ENCODE measurements at places on chromosomes 4 and X. TPM values are rescaled to one million over a fixed set of nuclear protein-coding genes. Genes with fewer than 3 reads are reported as not detected.
A peak's percentile ranks its signal among the peaks of the same experiment; 100 is the strongest.

The ARHGAP36 gene
- not detected for total RNA-seq

DNA sequence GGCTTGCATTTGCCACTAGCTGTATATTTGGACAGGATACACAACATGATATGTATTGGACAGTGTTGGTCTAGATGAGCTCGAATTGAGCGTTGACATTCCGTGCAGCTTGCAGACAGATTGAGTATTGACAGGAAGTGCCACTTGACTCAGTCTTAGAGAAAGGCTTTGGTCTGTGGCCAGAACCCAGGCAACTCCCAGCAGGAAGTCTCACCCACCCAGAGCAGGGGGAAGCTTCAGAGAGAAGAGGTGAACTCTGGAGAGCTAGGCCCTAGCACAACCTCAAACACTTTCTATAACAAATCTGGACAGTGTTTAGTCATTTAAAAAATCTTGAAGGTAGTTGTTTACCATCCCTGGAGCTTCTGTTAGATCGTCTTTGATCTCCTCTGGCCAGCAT is 280.5 kb downstream of the FBXW7 start:
- peaks cover 4% of the 10 kb centered on the region for H3K4me1 ChIP-seq
- H3K27ac ChIP-seq, result no peak overlapping the region
- H3K27me3 ChIP-seq, result no peaks in the 10 kb centered on the region

DNA sequence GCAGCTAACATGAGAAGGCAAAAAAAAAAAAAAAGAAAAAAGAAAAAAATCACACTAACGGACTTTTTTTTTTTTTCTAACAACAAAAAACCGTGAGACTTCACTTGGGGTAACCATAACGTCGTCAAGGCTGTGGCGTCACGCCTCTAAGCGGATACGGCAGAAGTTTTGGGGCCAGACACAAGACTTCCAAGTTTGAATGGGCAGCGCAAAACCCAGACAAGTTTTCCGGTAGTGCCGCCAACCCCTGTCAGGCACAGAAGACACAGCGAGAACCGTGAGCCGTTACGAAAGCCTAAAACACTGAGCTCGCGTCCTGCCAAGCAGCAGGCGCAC is 556 bp upstream of the SMARCA5 start:
- no peaks in the 10 kb centered on the region for H3K36me3 ChIP-seq
- H3K27me3 ChIP-seq, result no peaks in the 10 kb centered on the region
- peak overlapping the region; percentile 10 for H3K4me3 ChIP-seq
- DNase-seq, result no peak

DNA sequence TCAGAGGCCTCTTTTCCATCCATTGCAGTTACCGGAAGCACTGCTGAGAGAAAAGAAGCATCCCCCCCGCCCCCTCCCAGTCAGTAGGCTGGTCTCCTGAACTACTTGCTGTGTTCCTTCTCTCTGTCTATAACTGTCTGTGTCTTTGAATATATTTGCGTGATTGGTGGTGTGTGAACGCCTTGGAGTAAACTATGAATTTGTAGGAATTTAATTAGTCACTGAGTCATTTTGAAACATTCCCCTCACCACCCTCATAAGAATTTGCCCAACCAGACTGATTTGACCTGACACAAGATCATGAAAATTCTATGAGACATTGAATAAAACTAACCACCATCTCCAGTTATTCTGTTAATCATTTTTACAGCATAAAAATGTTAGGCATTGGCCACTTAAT is 6.7 kb upstream of the NXF3 start:
- DNase-seq, result no peak
- no peak overlapping the region for H3K27ac ChIP-seq
- no peak overlapping the region for H3K4me3 ChIP-seq
- no peaks in the 10 kb centered on the region for H3K4me1 ChIP-seq
- no peaks in the 10 kb centered on the region for H3K27me3 ChIP-seq
- no peaks in the 10 kb centered on the region for H3K36me3 ChIP-seq

The PRDM5 gene
- 16.8 TPM for total RNA-seq

The CSAG1 gene
- total RNA-seq, result not detected

The CDX4 gene
- not detected for total RNA-seq

The HSFX1 gene
- 2.3 TPM for total RNA-seq

DNA sequence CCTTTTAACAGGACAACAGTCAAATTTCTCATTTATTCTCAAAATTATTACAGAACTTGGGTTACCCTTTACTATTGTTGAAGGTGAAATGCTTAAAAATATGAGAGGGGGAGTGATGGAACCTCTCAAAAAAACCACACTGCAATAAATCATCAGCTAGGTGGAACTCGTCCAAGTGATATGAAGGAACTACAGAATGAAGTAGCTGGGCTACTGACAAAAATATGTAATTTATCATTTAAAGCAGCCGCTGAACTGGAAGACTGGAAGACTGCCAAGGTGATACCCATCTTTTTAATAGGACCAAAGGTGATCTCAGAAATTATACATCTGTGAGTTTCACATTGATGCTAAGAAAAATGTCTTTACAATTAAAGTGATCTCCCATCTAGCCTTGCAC is 597.7 kb upstream of the TENM3 start:
- H3K4me3 ChIP-seq, result no peak overlapping the region
- no peak for DNase-seq
- H3K27me3 ChIP-seq, result no peaks in the 10 kb centered on the region
- H3K36me3 ChIP-seq, result no peaks in the 10 kb centered on the region

GRCh38 chr4:143618811-143619210 is 81.7 kb downstream of the FREM3 start:
- DNase-seq, result no peak
- no peak overlapping the region for H3K4me3 ChIP-seq
- H3K36me3 ChIP-seq, result no peaks in the 10 kb centered on the region
- H3K4me1 ChIP-seq, result no peaks in the 10 kb centered on the region
- H3K27me3 ChIP-seq, result no peaks in the 10 kb centered on the region

DNA sequence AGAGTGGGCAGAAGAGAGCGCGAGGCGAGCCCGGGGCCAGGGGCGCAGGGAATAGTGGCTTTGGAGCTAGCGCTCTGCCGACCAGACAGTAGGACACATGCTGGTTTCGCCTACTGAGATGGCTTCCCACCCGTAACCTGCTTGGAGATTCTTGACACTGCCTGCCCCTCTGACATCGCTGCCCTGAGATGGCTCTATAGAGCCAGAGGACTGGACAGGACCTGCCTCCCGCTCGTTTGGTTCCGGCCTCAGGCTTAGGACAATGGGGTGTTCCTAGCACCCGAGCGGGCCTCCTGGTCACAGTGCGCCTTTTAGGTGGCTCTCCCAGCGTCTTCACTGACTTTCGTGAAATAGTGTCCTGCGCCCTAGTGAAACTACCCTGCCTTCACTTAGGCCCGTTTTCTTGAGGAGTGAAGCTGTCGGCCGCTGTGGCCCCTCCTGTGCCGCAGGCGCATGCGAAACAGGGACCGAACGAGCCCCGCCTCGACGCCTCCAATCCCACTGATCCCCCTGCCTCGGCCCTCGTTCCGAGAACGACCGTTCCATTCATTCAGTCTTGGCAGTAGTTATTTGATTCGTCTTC is 608 bp downstream of the TAF1 start:
- peak; percentile 34 for DNase-seq
- H3K27me3 ChIP-seq, result no peaks in the 10 kb centered on the region
- H3K4me1 ChIP-seq, result no peaks in the 10 kb centered on the region
- H3K4me3 ChIP-seq, result peak overlapping the region; percentile 26

DNA sequence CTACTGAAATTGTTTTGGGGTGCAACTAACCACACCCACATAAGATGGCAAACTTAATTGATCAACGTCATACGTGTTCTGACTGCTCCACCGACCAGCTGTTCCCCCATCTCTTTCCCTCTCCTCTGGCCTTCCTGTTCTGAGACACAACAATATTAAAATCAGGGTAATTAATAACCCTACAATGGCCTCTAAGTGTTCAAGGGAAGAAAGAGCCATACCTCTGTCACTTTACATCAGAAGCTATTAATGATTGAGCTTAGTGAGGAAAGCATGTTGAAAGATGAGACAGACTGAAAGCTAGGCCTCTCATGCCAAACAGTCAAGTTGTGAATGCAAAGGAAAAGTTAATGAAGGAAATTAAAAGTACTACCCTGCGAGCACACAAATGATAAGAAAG is 173.9 kb upstream of the FTHL17 start:
- no peaks in the 10 kb centered on the region for H3K27me3 ChIP-seq
- H3K4me3 ChIP-seq, result no peak overlapping the region
- no peak overlapping the region for H3K27ac ChIP-seq
- no peaks in the 10 kb centered on the region for H3K4me1 ChIP-seq
- no peaks in the 10 kb centered on the region for H3K36me3 ChIP-seq

GRCh38 chrX:114015966-114016365 is 567.9 kb upstream of the HTR2C start:
- DNase-seq, result no peak
- H3K4me1 ChIP-seq, result no peaks in the 10 kb centered on the region
- H3K4me3 ChIP-seq, result no peak overlapping the region
- no peaks in the 10 kb centered on the region for H3K36me3 ChIP-seq

- no peaks in the 10 kb centered on the region for H3K27me3 ChIP-seq
- H3K4me1 ChIP-seq, result no peaks in the 10 kb centered on the region
- no peaks in the 10 kb centered on the region for H3K36me3 ChIP-seq
- DNase-seq, result no peak
Observed at GRCh38 chr4:98793658-98794057, 135.2 kb upstream of the TSPAN5 start.

The ELK1 gene
- total RNA-seq, result 19.8 TPM

The TASL gene
- not detected for total RNA-seq

- no peaks in the 10 kb centered on the region for H3K4me1 ChIP-seq
- H3K4me3 ChIP-seq, result no peak overlapping the region
- no peak for DNase-seq
- no peaks in the 10 kb centered on the region for H3K36me3 ChIP-seq
- no peaks in the 10 kb centered on the region for H3K27me3 ChIP-seq
- H3K27ac ChIP-seq, result no peak overlapping the region
Observed at GRCh38 chr4:145501051-145501660, 19.5 kb downstream of the SMAD1 start.

The FAM9B gene
- total RNA-seq, result not detected

DNA sequence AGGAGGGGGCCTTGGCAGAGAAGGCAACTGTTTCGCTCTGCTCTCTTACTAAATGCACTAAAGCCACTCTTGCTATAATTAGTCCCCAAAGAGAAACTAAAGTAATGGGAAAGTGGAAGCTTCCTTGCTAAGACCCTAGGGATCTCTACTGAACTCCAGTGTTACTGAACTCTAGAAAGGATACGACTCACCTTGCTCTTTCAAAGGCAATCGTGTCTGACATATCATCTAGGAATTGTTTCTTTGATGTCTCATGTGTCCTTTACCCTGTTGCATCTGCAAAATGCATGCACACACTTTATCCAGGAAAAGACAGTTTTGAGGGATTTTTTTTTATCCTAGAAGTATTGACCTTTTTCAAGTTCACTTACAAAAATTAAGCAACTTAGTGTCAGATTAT is 148.1 kb upstream of the FAM9B start:
- H3K36me3 ChIP-seq, result no peaks in the 10 kb centered on the region
- no peaks in the 10 kb centered on the region for H3K27me3 ChIP-seq
- H3K4me1 ChIP-seq, result no peaks in the 10 kb centered on the region

The NCAPG gene
- 11.9 TPM for total RNA-seq

The TTC29 gene
- 0.13 TPM for total RNA-seq

DNA sequence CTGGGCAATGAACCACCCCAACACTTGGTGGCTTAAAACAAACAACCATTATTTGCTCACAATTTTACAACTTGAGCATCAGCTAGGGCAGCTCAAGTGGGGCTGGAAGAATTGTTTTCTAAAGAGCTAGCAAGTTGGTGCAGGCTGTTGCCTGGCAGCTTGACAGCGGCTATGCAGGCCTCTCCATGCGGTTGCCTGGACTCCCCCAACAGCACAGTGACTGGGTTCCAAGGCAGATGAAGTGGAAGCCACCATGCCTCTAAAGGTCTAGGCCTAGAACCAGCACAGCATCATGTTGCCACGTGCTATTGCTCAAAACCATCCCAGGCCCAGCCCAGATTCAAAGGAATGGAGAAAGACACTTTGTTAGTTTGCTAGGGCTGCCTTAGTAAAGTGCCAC is 114.8 kb downstream of the BCOR start:
- peak overlapping the region; percentile 28 for H3K27ac ChIP-seq
- H3K27me3 ChIP-seq, result no peaks in the 10 kb centered on the region
- H3K4me1 ChIP-seq, result peaks cover 12% of the 10 kb centered on the region
- no peak overlapping the region for H3K4me3 ChIP-seq
- H3K36me3 ChIP-seq, result no peaks in the 10 kb centered on the region
- DNase-seq, result no peak

DNA sequence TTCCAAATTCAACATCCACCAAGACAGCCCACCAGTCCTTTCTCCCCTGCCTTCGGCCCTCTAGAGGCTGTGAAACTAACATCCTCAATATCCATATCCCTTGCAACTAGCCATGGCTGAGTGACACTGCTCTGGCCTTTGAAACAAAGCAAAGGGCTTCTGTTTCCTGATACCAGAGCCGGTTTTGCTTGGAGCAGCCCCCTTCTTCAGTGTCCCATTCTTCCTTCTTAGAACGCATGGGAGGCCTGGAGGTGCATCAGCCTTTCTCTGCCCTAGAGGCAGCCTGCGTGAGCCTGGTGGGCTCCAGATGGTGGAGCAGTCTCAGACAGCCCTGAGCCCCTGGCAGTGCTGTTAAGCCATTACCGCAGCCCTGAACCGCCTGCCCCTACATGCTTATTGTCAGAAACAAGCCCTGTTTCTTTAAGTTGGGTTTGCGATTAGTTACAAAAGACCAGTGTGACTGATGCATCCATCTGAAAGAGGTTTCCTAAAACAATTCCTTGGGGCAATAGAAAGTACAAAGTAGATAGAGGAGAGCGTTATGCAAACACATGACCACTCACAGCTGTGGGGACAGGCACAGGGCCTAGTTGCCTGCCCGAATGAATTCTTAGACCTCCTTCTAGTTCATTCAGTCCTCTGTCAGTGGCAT is 74.1 kb downstream of the EVC start:
- DNase-seq, result no peak
- H3K36me3 ChIP-seq, result no peaks in the 10 kb centered on the region
- H3K4me3 ChIP-seq, result no peak overlapping the region
- no peaks in the 10 kb centered on the region for H3K27me3 ChIP-seq
- no peaks in the 10 kb centered on the region for H3K4me1 ChIP-seq

- H3K4me3 ChIP-seq, result no peak overlapping the region
- DNase-seq, result no peak
- no peaks in the 10 kb centered on the region for H3K36me3 ChIP-seq
- no peak overlapping the region for H3K27ac ChIP-seq
- H3K27me3 ChIP-seq, result no peaks in the 10 kb centered on the region
Observed at GRCh38 chr4:169351872-169352271, 81.1 kb upstream of the SH3RF1 start.

GRCh38 chr4:87575408-87575807 is 32.9 kb upstream of the DSPP start:
- no peaks in the 10 kb centered on the region for H3K4me1 ChIP-seq
- H3K27ac ChIP-seq, result no peak overlapping the region
- DNase-seq, result no peak
- H3K4me3 ChIP-seq, result no peak overlapping the region
- H3K36me3 ChIP-seq, result no peaks in the 10 kb centered on the region
- no peaks in the 10 kb centered on the region for H3K27me3 ChIP-seq

DNA sequence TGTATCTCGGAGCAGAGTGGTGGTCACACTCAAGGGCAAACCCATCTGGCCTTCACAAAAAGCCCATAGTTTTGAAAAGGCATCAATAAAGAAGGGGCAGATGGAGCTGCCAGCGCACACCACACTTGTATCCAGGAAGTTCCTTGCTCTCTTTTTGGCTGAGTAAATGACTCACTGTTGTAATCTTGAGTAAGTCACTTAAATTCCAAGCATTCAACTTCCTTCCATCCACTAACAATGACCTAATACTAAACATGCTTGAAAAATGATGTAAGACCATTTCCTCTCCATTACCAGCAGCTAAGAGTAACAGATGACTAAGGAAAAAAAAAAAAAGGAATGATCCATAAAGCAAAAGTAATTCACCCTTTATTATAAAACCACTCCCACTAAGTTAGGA is 32.4 kb upstream of the MYOZ2 start:
- no peak overlapping the region for H3K4me3 ChIP-seq
- peak overlapping the region; percentile 76 for H3K27ac ChIP-seq
- H3K27me3 ChIP-seq, result no peaks in the 10 kb centered on the region
- H3K36me3 ChIP-seq, result no peaks in the 10 kb centered on the region
- DNase-seq, result peak; percentile 68

All from hepatocyte (in vitro differentiated cells).